ENCODE measurements at places on chromosomes 1 and 21.

- no peak for DNase-seq
Measured at GRCh38 chr1:28197682-28198415, 21.4 kb upstream of the PTAFR start.

- DNase-seq: no peak
Measured at GRCh38 chr1:182996816-182997215, 26.4 kb upstream of the LAMC1 start.

DNA sequence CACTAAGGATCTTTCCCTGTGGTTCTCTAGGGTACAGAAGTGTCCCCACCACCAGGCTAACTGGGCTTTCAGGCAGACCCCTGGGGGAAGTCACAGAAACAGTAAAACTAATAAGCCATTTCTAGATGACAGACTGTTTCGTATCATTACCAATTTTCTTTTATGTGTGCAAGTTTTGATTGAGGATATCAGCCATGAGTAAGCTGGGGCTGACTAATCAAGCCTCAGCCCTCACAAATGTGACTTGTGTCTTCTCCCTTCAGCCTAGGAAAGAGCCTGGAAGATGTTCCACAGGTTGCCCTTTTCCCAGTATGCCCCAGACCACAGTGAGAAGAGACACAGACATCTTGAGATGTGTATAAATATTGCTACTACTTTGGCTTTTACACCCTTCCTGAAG lies 10.5 kb downstream of the PTGFRN start:
- no peak for DNase-seq

- DNase-seq: no peak
Measured at GRCh38 chr1:107643766-107644165, 321.2 kb downstream of the VAV3 start.

GRCh38 chr1:7632176-7632575 lies 138.9 kb upstream of the VAMP3 start:
- no peak for DNase-seq

GRCh38 chr1:11691928-11692711 lies 610 bp downstream of the DRAXIN start:
- DNase-seq: no peak
